Right forelimb (tissue), 1 donor: ENCODE measurements at places on chromosomes 16 and 17.

- no peak for DNase-seq
Measured at GRCh38 chr17:58480090-58480489, 8.1 kb downstream of the HSF5 start.

DNA sequence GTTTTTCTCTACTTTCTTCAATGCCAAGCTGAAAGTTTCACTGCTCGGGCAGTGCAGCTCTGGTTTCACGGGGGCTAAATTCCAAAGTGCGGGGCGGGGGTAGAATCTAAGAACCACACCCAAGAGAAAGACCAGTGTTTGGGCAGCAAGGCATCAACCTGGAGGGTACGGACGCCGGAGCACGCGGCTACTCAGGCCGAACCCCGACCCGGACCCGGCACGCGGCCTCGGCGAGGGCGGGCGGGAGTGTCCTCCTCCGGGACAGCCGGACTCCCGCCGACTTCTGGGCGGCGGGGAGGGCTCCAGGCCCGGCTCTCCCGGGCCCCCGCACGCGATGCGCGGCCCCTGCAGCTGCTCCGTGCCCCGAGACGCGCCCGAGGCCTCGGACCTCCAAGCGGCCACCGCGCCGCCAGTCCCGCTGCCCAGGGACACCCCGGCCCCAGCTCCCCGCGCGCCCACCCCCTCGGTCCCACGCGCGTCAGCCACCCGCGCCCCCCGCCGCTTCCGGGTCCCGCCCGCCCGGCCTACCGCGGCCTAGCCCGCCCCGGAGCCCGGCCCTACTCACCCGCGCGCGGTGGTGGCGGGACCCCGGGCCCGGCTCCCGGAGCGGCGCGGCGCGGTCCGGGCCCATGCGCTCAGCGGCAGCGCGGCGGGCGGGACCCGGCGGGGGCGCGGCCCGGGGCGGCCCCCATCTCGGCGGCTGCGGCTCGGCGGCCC is 561 bp downstream of the AXIN1 start:
- DNase-seq = no peak

GRCh38 chr16:13436641-13437412 is 483.1 kb upstream of the ERCC4 start:
- DNase-seq = no peak

- DNase-seq = no peak
Measured at GRCh38 chr17:63140255-63140654, 174.2 kb downstream of the TANC2 start.

- DNase-seq = peak; percentile 37
Measured at GRCh38 chr16:75258807-75259141, 7.3 kb upstream of the BCAR1 start.

GRCh38 chr16:53753431-53753830 is 49.5 kb downstream of the FTO start:
- no peak for DNase-seq

DNA sequence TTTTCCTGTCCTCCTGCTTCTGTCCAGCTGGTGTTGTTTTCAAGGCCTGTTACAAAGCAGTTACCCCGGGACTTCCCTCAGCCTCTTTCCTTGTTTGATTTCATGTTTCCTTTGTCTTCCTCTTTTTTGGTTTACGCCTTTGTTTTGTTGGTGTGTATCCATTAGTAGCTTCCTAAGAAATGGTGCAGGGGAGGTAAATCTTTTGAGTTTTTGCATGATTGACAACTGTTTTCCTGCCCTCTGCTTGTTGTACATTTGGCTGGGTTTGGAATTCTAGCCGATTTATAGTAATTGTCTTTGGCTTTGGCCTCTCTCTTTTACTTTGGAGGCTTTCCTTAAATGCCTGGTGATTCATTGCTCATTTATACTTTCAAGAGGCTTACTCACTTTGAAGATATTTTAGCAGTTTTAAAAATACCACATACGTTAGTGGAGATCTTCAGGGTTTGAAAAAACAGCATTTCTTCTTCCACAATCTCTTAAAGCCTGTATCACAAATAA is 32.8 kb downstream of the DNAH2 start:
- DNase-seq = no peak

DNA sequence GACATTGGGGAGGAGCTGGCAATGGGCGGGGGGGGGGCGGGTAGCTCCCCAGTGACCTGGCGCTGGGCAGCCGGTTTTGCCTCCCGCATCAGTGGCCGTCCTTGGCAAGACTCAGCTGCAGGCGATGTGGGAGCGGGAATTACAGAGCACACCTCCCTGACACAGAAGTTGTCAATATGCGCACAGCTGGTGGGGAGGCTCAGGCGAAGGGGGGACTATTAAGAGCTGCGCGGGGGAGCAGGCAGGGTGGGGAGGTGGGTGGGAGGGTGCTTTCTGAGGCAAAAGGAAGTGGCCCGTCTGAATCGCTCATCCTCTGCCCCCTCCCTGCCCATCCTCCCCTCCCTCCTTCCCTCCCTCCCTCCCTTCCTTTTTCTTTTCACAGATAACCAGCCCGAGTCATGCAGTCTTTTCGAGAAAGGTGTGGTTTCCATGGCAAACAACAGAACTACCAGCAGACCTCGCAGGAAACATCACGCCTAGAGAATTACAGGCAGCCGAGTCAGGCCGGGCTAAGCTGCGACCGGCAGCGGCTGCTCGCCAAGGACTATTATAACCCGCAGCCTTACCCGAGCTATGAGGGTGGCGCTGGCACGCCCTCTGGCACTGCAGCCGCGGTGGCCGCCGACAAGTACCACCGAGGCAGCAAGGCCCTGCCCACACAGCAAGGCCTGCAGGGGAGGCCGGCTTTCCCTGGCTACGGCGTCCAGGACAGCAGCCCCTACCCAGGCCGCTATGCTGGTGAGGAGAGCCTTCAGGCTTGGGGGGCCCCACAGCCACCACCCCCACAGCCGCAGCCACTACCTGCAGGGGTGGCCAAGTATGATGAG is 44.0 kb downstream of the SREBF1 start:
- DNase-seq = no peak

DNA sequence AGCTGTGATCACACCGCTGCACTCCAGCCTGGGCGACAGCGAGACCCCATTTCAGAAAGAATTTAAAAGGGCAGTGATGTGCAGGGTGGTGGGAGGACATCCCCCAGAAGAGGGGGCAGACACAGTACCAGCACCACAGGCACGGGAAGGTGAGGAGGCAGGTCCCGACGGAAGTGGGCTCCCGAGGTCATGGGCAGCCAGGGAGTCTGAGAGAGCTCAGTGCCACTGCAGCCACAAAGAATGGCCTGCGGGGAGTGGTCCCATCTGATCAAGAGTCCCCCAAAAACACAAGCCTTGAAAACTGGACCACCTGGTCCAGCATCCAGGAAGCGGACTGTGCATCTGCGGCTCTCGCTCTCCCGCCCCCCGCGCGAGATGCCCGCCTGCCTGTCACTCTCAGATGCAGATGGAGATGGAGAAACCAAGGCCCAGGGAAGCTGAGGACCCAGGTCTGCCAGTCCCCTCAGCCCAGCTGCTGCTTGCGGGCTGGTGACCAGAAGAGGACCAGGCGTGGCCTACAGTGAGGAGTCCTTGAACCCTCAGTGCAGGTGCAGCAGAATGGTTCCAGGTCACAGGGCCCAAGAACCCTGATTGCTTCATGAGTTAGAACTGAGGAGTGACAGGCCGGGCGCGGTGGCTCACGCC is 4.3 kb upstream of the CAPN15 start:
- no peak for DNase-seq

- no peak for DNase-seq
Measured at GRCh38 chr16:88401604-88402246, 19.0 kb downstream of the ZNF469 start.

- DNase-seq = no peak
Measured at GRCh38 chr17:21213638-21214014, 335 bp downstream of the TMEM11 start.

DNA sequence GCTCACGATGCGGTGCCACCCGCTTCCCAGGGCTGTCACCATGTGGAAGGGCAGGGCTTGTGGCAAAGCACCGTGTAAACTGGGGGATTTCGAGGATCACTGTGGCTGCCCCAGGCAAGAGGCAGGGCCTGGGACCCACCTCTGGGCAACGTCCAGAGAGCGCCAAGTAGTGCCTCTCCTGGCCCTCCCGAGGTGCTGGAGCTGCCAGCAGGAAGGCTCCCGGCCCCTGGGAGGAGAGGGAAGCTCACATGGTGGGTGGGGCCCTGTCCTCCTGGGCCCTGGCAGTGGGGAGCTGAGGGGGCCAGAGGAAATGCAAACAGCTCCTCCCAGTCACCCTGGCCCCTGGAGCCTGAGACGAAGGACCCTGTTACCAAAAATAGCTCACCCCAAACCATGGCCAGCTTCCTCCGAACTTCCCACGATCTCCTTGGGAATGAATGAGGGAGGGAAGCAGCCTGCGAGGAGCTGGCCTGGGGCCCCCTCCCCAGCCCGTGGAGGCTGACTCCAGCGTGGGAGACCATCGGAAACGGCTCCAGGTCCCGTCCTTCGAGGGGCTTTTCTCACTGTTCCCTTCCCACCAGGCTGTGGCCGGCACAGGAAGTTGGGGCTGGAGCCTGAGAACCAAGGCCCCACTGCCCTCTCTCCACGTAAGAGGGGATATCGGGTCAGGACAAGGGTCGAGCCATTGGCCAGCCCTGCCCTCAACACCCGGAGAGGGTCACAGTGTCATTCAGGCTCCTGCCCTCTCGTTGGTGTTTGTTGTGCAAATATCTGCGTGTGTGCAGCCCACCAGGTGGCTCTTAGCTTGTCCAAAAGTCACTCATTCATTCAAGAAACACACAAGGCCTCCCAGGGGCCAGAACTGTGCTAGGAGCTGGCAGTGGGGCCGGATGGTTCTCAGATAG is 17.7 kb downstream of the VASN start:
- peak; percentile 49 for DNase-seq

- no peak for DNase-seq
Measured at GRCh38 chr16:14562691-14563491, 67.2 kb downstream of the PARN start.

- peak; percentile 11 for DNase-seq
Measured at GRCh38 chr16:66397736-66398433, 29.2 kb upstream of the BEAN1 start.

DNA sequence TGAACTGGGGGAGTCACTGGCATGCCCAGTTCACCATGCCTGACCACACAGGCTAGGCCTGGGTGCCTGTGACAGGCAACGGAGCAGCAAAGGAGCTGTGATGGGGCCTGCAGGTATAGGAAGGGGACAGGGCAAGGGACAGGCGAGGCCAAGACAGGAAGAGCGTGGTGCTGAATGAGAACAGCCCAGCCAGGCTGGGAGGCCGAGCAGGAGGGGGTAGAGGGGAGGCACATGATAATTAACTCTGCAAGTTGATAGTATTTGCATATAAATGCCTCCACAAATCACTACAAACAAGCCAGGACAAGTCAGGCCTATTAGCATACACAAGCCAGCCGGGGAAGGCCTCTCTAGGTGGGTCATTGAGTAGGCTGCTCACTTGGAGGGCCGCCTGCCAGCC is 7.8 kb downstream of the ZFHX3 start:
- DNase-seq = no peak

- no peak for DNase-seq
Measured at GRCh38 chr16:71645450-71645849, 19.5 kb downstream of the MARVELD3 start.

DNA sequence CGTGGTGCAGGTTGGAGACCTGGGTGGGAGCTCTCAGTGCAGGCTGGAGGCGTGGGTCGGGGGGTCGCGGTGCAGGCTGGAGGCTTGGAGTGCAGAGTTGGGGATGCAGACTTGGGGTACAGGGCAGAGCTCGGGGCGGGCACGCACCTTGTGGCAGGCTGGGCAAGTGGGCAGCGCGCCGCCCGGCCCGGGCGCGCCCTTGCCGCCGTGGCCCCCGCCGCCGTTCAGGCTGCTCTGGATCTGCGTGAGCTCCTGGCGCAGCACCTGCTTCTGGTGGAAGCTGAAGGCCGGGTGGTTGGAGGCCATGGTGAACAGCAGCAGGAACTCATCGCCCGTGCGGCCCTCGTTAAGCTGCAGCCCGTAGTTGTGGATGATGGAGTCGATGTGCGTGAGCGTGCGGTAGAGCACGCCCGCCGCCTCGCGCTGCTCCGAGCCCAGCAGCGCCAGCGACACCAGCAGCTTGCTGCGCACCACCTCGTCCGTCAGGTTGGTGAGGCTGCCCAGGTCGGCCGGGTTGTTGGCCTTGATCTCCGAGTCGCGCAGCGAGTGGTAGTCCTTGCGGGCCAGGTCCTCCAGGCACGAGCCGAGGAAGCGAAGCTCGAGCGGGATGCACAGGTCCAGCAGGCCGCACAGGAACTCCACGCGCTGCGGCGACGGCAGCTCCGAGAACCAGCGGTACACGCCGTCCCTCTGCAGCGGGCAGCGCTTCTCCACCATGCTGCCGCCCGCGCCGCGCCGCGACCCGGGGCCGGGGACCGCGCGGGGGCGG is 1.1 kb downstream of the ZCCHC14 start:
- DNase-seq = peak; percentile 56

DNA sequence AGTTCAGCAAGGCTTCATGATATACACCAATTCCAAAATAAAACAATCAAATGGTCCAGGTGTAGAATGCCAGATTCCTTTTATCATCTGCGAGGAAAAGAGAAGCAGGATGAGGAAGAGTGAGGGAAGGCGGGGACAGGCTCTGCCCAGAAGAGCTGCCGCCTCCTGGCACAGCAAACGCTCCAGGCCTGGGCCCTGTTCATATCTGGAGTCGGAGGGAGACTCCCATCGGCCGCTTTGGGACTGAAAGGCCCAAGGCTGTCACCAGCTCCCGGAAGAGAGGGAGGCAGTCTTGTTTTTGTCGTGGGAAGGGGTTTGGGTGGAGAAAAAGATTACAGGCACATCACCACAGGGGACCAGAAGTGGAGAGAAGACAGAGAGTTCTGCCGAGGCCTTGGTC is 29.0 kb upstream of the SLC25A19 start:
- no peak for DNase-seq

- no peak for DNase-seq
Measured at GRCh38 chr17:58215685-58216084, 3.4 kb downstream of the MKS1 start.

DNA sequence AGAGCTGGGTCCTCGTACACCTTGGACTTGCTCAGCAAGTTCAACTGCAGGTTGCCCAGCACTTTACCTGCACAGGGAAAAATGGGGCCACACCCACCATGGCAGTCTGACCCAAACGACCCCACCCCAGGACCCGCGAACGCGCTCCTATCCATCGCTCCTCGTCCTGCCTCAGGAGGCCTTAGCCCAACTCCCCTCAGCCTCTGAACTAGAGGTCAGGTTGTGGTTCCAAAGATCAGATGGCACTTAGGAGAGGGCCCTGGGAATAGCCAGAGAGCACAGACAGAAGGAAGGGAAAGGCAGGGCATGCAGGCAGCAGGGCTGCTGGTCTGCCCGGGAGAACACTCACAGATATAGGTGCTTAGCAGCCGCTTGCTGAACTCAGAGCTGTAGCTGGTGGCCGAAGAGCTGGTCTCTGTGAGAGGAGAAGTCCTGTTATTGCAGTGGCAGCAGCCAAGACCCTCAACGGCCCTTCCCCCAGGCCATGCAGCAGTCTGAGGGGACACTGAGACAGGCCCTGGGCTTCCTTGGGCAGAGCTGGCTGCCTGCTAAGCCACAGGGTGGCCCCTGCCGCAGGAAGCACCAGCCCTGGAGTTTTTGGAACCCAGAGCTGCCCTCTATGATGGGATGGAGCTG is 6.9 kb downstream of the ZACN start:
- no peak for DNase-seq

- DNase-seq = no peak
Measured at GRCh38 chr16:49972961-49973360, 52.1 kb upstream of the CNEP1R1 start.
